ENCODE measurements at places on chromosomes 11 and 22.

GRCh38 chr11:26106726-26107125 lies 225.2 kb upstream of the ANO3 start:
- DNase-seq, result no peak

DNA sequence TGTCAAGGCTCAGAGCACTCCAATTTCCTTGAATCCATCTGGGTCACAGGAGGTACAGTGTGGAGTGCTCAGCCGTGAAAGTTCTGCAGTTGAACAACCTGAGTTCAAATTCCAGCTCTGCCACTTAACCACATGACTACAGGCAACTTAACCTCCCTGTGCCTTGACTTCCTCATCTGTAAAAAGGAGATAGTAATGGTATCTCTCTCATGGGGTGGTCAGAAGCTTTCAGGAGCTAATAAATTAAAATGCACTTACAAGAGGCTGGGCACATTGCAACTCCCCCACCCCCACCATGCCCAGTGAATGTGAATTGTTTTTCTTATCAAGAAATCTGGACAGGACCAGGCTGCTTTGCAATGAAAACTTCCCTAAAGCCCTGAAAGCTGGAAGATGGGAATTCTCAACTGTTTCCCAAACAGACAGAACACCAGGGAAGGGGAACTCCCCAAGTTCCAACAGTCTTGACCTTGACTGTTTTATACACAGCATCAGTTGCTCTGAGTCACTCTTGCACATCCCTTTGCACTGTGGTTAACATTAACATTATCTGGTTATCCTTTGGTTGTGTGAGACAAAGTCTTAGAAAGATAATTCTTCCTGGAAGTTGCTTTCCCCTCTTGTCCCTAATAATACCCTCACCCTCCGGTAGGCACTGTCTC lies 137.0 kb downstream of the SLC1A2 start:
- no peak for DNase-seq

DNA sequence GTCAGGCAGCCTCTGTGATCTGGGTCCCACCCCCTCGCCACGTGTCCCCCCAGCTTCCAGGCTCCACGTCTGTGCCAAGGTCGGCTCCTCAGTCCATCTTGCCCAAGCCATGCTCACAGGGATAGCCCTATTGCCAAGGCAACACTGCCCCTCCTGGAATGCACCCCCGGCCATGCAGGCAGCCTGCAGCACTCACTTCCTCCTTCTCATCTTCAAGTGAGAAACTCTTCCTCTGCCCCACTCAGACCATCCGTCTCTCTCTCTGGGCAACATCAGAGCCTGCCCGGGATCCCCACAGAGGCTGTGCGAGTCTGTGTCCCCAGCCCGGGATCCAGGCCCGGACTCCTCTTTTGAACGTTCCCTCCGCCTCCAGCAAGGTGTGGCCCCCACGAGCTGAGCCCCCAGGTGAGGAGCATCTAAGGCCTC lies 852.3 kb downstream of the BRD1 start:
- DNase-seq, result no peak

- no peak for DNase-seq
Observed at GRCh38 chr22:49190816-49191505, 636.7 kb downstream of the BRD1 start.

- DNase-seq, result no peak
Observed at GRCh38 chr11:113689768-113690618, 16.1 kb downstream of the TMPRSS5 start.

DNA sequence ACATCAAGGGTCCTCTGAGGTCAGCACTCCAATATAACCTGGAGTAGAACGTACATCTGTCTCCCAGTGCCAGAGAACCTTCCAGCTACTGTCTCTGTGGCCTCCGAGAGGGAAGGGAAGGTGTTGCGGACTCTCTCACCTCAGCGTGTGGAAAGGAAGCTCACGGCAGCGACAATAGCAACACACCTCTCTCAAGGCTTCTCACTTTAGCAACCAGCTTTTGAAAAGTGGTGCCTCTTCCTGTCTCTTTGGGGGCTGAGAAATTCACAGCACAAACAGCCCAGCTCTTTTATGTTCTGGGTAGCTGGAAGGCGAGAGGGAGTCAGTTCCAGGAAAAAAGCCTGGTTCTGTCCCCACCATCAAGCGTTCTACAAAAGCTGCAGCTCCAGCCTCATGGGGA lies 156.9 kb upstream of the TBCEL start:
- no peak for DNase-seq

- DNase-seq, result no peak
Observed at GRCh38 chr11:71543866-71544265, 4.4 kb upstream of the KRTAP5-9 start.

DNA sequence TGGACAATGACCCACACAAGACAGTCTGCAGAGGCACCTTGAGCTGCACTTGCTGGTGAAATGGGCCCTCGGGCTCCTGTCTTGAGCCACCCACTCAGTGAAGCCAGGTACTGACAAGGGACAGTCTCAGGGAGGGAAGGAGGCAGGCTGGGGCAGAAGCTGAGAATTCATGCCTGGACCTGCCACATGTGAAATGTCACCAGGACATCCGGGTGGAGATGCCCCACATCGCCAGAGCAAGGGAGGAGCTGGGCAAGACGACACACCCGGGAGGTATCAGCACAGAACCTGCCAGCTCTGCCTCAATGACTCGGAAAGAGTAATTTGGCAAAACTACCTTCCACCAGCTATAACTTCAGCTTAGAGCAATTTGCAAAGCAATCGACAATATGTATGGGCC lies 23.5 kb downstream of the CPT1A start:
- DNase-seq, result no peak

DNA sequence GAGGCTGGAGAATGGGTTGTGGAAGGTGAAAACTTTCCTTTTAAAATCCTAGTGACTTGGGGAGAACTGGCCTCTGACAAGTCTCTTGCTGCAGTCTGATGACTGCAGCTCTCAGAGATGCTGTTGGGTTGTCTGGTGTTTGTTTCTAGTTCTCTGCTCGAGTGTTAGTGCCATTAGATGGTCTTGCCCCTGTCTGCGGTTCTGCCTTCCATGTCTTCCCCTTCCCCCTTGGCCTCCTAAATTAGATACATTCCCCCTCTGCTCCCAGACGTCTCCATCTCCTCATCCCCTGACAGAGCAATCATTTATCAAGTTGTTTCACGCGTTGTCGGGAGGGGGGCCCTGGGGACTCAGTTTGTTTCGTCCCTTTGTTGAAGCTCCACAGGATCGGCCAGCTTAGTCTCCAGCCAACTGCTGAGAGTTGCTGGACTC lies 67.7 kb downstream of the CECR2 start:
- no peak for DNase-seq

DNA sequence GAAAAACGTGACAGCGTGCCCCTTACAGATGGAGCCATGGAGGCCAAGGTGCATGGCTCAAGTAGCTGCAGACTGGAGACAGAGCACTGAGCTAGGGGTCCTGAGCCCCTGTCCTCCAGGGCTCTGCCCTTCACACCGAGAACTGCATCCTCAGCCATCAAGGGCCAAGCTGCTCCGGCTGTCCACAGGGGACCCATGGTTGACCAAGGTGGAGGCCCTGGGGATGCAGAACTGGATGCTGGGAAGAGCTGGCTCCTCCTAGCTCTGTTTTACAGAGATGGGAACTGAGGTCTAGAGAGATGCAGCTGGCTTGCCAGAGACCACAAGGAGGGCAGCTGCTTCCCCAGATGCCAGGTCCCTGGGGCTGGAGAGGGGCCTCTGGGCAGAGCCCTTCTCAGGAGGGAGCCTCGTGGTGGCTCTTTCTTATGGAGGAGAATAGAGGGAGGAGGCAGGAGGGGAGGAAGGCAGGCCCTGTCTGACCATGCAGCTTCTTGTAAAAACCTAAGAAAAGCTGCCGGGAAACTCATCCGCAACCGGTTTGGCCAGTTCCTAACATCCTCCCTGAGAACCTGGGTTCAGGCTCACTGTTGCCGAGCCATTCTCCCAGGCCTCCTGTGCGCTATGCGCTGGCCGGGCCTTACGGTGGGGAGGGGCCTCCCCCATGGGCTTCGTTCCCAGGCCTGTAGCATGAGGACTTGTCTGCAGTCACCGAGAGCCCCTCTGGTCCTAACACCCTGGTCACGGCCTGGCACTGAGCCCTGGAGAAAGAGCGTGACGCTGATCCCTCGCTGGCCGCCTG lies 80.6 kb downstream of the WNT7B start:
- DNase-seq, result no peak

DNA sequence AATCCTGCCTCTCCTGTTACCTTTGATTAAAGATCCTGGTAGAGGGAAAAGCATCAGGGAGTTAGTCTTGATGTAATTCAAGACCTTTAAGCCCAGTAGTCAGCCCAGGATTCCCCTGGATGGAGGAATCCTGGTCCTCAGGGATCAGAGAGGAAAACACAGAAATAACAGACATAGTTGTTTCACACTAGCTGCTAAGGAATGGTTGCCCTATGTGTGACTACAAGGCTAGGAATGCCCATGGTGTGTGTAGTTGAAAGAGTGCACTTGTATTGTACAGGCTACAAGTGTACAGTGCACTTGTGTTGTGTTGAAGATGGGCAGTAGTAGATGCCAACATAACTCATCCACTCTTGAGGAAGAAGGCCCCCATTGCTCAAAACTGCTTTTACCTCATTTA lies 226.8 kb downstream of the AASDHPPT start:
- peak; percentile 57 for DNase-seq

DNA sequence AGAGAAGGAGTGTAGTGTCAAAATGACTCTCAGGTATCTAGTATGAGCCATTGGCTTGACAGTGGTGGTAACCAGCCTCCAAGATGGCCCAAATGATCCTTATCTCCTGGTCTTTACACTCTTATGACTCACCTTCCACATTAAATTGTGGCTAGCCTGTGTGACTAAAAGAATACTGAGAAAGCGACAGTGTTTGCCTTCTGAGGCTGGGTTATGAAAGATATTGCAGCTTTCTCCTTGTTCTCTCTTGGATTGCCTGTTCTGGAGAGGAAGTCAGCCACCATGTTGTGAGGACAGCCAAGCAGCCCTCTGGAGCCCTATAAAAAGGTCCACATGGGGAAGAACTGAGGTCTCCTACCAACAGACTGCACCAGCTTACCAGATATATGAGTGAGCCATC lies 15.8 kb downstream of the C11orf71 start:
- no peak for DNase-seq

DNA sequence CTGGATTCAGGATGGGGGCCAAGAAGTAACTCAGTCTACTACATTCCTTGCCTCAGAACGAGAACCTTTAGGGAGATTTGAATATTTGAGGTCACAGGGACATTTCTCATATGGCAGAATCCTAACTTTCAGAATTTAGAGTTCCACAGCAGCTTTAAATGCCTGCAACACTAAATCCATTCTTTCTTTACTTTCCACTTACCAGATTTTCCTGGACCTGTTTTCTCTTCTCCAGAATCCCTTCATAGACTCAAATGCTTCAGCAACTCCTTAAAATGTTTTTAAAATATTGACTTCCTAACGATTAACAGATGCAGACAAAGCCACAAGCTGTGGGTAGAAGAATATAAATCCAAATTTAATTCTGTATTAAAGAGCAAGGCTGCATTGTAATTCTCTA lies 63.1 kb downstream of the PRSS23 start:
- no peak for DNase-seq

- DNase-seq, result no peak
Observed at GRCh38 chr11:64138398-64138797, 27.5 kb downstream of the MACROD1 start.

DNA sequence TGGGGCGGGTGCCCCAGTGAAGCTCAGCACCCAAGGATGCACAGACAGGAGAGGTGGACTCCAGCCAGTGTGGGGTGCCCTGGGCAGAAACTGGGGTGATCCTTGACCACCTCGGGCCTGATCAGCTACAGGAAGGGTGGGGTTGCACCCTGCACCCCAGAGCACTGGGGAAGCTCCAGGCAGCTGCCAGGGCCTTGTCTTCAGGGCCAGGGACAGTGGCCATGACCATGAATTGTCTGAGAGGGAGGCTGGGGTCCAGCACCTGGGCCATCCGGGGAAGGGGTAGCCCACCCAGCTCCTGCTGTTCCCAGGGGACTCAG lies 17.6 kb downstream of the IL17REL start:
- DNase-seq, result no peak

DNA sequence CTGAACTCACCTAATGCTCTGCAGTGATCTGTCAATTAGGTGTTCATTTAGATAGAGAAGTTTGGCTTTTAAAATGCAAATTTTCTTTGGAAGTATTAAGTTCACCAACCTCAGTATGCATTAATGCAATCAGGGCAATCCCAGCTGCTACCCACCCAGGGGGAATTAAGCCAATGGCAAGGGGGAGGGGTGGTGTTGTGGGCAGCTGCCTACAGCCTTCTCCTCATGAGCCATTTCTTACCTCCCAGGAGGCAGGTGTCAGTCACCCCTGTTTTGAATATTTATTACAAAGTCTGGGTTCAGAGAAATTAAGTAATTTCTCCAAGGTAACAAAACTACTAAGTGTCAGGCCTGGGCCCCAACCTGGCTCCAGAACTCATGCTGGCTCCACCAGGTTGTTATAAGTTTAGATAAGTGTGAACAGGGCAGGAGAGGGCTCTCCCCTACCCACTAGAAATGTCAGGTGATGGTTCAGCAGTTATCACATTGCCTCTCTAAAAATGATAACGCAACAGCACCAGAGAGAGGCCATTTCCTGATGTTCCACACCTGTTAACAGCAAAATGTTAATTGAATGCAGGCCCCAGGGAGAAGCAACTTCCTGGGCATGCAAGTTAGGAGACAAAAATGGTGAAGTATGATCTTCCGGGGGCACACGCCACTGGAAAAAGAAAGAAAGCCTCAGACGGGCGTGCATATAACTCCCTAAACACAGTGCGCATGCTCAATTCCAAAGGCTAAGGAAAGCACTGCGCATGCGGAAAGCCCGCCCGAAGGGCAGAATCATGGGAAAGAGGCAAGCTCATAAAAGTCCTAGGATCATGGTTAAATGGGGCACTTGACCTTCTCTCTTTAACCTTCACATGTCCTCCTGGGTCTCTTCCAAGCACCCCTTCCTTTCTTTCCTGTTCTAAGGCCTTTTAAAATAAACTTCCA lies 35.4 kb upstream of the GNAZ start:
- DNase-seq, result no peak

DNA sequence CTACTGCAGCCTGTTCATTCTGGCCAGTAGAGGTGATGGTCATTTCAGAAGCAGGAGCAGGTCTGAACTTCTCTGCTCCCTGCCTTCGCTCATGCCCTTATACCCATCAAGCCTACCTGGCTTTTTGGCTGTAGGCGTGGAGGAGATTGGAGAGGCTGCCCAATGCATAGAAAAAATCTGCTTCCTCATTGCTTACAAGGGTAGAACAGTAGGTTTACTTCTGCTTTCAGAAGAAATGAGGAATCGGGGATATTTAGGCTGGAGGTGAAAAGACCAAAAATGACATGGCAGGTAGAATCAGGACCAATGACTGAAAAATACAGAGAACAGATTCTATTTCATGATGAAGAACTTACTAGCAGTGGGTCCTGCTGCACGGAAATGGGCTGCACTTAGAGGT lies 72.9 kb upstream of the YWHAH start:
- no peak for DNase-seq

- DNase-seq, result no peak
Observed at GRCh38 chr11:106482917-106483785, 405.7 kb downstream of the AASDHPPT start.

- no peak for DNase-seq
Observed at GRCh38 chr22:23533328-23533762, 46.7 kb downstream of the IGLL1 start.

DNA sequence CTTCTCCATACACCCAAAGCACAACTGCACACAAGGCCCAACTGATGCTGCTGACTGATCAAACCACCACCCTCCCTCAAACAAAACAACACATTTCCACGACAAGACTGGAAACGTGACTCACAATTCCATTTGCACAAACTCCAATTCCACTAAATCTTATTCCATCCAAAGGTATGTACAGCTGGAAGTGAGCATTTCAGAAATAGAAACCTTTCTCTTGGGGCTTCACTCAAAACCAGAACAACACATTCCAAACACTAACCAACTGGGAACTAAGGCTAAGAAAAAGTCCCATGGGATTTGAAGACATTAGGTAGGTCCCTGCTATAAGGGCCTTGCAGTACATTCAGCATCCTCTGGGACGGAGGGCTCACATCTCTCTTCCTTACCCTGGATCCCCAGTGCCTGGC lies 19.6 kb downstream of the MORC2 start:
- no peak for DNase-seq

Data from non-pigmented ciliary epithelial cell (primary cell).